ENCODE measurements at places on chromosomes 4 and X.

GRCh38 chr4:13209600-13209999 lies 274.5 kb downstream of the RAB28 start:
- no peak for DNase-seq

DNA sequence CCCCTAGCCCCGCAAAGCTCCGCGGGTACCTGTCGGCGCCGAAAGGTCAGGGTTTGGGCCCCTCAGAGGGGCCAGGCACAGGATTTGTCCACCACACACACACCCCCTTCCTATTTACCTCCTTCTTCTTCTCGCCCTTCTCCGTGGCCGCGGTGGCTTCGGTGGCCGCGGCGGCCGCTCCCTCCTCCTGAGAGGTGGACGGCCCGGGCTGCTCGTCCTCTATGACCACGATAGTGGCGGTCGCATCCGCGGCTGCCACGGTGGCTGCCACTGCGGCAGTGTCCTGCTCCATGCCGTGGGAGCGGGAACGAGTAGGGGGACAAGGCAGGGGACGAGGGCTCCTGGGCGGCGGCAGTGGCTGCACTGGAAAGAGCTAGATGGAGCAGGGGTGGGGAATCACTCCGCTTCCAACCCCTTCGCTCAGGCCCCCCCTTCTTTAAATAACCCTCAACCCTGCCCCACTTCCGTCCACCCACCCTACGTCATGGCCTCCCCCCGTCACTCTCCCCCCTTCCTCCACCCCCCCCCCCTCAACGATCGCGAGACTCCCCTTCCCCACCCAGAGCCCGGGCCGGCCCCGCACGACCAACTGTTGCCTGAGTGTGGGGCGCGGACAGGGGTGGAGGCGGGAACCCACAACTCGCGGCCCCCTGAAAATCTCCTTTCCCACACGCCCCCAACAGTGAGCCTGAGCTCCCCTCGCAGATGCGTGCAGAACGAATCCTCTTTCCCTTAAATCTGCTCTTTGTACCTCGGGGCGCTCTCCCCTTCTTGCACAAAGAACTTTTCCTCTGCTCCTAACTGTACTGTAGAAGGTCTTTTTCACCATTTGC lies at the start of gene SMARCA1:
Gene SMARCA1, minus strand, starts transcription at position 412 of the 833 bp plus-strand sequence. Its CDS starts 120 bp downstream, at position 292.
- DNase-seq: no peak

GRCh38 chr4:131644619-131645018 lies 1504.5 kb upstream of the PCDH10 start:
- no peak for DNase-seq

GRCh38 chr4:126888968-126889367 lies 743.8 kb upstream of the INTU start:
- no peak for DNase-seq

- DNase-seq: peak; percentile 1
These were observed 6.7 kb upstream of the MSX1 start for GRCh38 chr4:4852591-4853362.

GRCh38 chrX:112197840-112198239 lies 115.3 kb upstream of the TRPC5 start:
- DNase-seq: no peak

DNA sequence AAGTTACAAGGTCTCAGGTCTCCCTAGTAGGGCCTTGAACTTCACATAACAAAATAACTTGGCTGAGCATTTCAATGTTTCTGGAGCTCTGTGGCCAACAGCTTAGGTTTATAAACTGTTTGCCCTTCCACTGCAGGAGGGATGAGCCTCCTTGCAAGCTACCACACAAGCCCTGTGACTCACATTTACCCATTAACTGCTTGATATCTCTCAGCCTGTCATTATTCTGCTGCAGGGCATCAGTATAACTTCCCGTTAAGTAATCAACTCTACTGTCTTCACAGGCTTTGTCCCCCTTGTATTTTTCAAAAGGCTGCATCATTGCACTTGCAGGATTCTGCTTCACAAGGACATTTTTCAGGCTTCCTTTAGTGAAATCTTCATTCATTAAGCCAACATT lies 151.7 kb upstream of the CXCL13 start:
- DNase-seq: no peak

- peak; percentile 38 for DNase-seq
These were observed 35.1 kb downstream of the KLHL8 start for GRCh38 chr4:87185146-87185870.

- DNase-seq: no peak
These were observed 23.7 kb downstream of the CC2D2A start for GRCh38 chr4:15493411-15493810.

DNA sequence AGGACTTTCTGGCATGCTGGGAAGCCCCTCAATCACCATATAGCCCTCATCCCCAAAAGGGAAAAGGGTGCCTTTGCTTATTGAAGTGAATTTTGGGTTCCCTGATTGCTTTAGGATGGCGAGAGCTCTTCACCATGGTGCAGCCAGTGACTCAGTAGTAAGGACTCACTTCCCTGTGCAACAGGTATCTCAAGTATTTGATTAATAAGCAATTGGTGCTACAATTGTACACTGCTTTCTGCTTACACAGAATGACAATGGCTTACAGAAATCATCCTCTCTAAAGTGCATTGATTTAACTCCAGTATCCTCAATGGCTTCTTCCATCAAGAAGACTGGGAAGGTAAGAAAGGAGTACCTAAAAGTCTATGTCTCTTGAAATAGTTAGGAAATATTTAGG lies 143.7 kb upstream of the SMIM10 start:
- no peak for DNase-seq

- no peak for DNase-seq
These were observed at the start of gene AADAT for GRCh38 chr4:170089668-170090351. AADAT (minus strand) TSS chr4:170089956; CDS start chr4:170089690, 266 bp downstream.

DNA sequence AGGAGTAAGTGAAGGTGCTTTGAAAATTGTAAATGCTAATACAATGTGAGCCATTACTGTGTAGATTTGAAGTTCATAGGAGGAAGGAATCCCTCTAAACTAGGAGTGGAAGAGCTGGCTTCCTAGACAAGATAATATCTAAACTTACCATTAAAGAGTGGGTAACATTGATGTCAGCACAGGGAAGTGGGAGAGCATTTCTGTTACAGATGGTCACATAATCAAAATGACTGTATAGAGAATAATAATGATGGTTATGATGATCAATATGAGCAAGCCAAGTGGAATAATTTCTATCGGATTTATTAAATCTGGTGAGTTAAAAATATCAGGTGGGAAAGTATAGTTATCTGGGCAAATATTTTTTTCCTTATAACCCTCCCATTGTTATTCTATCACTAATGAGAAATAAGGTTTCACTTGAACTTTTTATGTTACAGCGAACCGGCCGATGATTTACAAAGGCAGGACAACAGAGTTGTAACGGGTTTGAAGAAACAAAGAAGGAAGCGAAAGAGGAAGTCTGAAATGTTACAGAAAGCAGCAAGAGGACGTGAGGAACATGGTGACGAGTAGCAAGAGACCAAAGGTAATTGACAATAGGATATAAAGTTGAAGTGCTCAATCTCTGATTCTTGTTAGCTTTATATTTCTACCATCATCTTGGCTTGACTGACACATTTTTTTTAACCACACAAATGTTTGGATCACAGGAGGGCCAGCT lies 43.5 kb downstream of the FMR1NB start:
- DNase-seq: peak; percentile 75

GRCh38 chrX:13357925-13358324 lies 38.1 kb upstream of the ATXN3L start:
- no peak for DNase-seq

DNA sequence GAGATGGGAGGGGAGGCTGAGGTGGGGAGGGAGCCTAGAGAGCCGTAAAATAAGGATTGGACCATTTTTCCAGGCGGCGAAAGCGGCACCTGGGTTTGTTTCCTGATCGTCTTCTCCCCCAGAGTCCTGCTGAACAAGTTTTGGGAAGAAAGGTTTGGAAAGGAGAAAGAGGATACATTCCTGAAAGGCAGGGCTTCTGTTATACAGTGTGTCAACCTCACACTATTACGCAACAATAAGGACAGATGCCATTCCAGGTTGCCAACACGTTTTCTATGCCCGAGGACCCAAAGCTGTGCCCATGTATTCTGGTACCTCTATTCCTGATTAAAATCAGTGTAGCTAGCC lies 658 bp downstream of the SCOC start:
- peak; percentile 3 for DNase-seq

- no peak for DNase-seq
These were observed 84.3 kb upstream of the CLDN34 start for GRCh38 chrX:9882669-9883446.

DNA sequence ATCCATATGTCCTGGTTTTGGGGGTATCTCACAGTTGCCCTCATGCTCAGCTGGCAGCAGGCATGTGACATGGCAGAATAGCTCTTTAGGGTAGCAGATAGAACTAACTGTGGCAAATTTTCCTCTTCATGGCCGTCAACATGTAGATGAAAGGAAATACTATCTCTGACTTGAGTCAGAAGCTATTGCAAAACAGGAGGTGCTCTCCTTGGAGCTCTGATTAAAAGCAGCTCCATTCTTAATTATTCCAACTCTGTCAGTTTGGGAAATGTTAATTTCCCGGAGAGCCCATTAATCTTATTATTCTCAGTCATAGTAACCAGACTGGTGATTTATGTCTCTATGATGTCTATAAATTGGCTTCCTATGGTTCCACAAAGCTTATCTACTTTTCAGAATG lies 18.2 kb downstream of the IL13RA1 start:
- no peak for DNase-seq

GRCh38 chr4:7591409-7592053 lies 156.8 kb upstream of the PSAPL1 start:
- DNase-seq: no peak

DNA sequence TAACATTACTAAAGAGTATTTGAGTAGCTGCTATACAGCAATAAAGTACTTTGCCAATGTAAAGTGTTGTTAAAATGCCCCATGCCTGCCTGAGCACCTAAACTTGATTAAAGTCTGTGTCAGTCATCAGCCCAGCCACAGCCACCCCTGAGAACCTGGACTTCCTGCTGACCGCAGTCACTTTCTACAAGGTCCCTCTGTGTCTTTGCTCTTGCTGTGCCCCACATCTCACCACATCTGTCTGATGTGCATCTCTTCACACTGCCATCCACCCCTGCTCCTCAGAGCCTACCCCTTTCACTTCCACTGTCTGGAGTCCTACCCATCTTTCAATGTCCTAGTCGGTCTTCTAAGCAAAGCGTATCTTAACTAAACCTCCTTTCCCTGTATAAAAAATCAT lies 25.7 kb downstream of the ALPK1 start:
- no peak for DNase-seq

GRCh38 chr4:87114245-87115062 lies 106.0 kb downstream of the KLHL8 start:
- no peak for DNase-seq

DNA sequence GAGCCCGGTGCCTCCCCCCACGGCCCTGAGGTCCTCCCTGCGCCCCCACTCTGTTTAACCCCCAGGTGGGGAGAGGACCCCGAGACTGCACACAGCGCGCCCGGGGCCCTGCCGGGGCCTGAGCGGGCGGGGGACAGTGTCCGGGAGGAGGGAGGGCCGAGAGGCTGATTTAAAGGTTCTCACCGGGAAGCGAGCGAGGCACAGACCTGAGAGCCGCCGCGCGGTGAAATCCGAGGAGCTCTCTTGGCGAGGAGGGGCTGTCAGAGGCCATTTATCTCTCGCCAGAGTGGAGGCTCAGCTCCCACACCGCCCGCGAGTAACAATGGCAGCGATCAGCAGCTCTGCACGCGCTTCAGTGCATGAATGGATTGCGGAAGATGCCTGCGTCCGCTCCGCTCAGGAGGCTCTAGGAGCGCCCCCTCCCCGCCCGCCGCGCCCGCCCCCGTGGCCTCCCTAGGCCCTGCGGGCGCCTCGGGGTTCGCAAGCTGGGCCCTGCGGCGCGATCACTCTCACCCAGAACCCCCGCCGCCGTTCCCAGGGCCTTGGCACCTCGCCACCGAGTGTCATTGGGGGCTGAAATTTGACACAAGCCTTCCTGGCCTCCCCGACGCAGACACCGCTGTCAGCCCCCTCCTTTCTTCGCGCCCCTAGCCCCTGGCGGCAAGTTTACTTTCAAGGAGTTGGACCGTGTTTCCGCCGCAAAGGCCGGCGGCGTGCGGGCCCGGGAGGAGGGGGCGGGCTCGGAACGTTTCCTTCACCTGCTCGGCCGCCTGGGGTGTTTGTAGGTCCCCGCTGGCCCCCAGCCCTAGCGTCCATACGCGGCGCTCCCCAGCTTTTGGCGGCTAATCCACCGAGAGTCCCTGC lies 48.7 kb upstream of the BCOR start:
- no peak for DNase-seq

- no peak for DNase-seq
These were observed 81.4 kb downstream of the EVC2 start for GRCh38 chr4:5626913-5627312.

GRCh38 chr4:3388471-3389232 lies 53.1 kb upstream of the HGFAC start:
- peak; percentile 83 for DNase-seq

GRCh38 chr4:25608644-25609043 lies 47.0 kb upstream of the SLC34A2 start:
- DNase-seq: no peak

- DNase-seq: peak; percentile 87
These were observed 156.2 kb upstream of the PPP1R2C start for GRCh38 chrX:42934020-42934726.

DNA sequence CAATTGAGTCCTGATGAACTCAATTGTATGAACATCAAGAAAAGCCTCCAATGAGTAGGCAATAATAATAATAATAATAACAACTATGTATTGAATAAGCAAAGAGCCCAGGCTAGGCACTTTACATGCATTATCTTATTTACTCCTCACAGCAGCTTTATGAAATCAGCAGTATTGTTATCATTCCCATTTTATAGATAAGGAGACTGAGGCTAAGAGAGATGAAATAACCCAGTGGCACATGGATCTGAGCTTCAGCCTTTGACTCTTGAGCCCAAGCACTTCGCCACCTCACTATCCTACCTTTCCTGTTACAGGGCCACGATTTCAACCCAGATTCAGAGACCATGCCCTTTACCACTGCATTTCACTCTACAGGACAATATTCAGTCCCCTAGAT lies 3.2 kb downstream of the RAB33A start:
- no peak for DNase-seq

GRCh38 chrX:7146020-7146702 lies 1.4 kb upstream of the STS start:
- no peak for DNase-seq

GRCh38 chr4:85086721-85087120 lies 120.2 kb upstream of the WDFY3 start:
- no peak for DNase-seq

DNA sequence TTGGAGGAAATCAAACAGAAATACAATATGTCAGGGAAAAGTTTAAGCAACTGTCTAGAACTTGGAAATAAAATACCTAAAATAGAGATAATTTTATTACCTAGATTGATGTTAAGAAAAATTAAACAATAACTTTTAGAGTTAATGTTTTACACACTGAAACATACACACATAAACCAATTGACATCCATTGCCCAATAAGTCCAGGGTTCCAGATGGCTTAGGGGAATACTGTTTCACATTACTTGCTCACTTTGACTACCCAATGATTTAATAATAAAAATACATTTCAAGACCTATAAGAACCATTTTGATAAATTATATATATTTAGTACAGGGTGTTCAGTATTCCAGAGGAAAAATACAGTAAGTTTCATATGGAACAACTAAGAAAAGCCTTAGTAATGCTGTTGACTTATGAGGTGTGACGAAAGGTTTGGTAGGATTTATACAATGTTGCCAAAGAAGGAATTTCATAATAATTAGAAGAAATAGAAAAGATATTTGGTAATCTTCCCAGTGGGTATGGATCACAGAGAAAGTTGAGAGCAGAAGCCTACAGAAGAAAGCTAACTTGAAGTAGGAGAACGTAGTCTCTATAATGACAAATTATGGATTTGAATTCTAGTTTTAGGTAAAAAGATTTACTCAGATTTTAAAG lies 23.0 kb upstream of the UGT2B4 start:
- DNase-seq: no peak
